ENCODE measurements at places on chromosomes 2 and 18. TPM values are rescaled to one million over a fixed set of nuclear protein-coding genes. Genes with fewer than 3 reads are reported as not detected.
A peak's percentile ranks its signal among the peaks of the same experiment; 100 is the strongest.

OR6B2 gene
- not detected for polyA plus RNA-seq

PLCD4 gene
- polyA plus RNA-seq, result 8.2 TPM

CD28 gene
- 1.6 TPM for polyA plus RNA-seq

REG1B gene
- not detected for polyA plus RNA-seq

DNA sequence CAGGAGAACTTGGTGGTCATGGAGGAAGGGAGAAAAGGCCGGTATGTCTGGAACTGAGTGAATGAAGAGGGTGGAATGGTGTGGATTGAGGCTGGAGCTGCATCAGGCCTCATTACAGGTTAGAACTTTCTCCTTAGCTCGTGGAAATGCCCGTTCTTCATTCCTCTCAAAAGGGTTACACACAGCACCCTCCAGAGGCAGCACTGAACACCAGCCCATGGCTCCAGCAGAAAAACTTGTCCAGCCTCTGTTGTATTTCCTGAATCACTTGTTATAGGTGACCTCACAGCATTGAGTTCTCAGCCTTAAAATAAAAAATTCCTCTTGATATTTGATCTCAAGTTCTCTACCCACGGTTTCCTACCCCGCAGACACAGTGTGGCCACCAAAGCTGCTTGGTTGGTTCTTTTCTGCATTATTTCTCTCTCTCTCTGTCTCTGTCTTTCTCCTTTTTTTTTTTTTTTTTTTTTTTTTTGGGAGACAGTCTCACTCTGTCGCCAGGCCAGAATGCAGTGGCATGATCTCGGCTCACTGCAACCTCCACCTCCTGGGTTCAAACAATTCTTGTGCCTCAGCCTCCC is 89.6 kb downstream of the ITGB1BP1 start:
- DNase-seq, result peak; percentile 66

DNA sequence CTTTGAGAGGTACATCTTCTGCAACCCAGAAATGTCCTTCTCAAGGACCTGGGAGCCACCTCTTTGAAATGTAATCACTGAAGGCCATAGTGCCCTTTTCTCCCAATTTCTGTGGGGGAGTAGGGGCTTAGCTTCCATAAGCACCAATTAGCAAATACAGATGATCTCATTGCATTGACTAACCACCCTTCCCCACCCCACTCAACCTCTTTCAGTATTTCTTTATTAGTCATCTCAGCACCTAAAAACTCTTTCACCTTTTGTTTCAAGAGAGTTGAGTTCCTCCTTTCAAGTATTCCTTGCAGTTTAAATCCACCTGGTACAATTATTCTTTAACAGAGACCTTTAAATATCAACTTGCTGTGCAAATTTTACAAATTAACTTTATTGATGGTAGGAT is 1011.8 kb upstream of the CDH2 start:
- no peak for DNase-seq

KIAA2012 gene
- 0.25 TPM for polyA plus RNA-seq

GRCh38 chr2:99524056-99524455 is 34.2 kb upstream of the REV1 start:
- no peak for DNase-seq

DNA sequence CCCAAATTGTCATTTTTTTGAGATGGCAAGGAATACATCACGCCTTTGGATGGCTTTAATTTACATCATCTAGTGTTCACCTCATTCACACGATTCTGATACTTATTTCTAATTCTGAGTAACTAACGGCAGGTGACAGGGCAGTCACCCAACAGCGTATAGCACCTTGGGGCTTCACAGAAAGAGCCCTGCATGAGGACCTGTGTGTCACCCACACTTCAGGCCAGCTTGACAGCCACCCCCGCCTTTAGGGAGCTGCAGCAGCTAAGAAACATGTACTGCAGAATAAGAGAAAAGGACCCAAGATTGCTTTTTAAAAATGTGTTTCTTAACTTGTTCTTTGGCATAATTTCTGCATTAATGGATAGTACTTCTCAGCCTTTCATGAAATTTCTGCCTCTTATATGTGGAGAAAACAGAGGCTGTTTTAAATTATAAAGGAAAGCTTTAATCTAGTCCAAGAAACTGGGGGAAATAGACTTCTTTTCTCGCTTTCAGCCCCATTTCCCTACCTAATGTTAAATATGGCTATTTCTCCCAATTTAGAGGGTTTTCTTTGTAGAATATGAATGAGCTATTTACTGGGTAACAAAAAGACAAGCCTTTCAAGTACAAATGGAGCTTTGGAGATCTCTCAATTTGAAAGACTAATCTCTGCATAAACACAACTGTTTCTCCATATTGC is 245.1 kb downstream of the LDLRAD4 start:
- no peak for DNase-seq

SCN9A gene
- polyA plus RNA-seq, result 1.4 TPM

ITGA6 gene
- polyA plus RNA-seq, result 111 TPM

DNA sequence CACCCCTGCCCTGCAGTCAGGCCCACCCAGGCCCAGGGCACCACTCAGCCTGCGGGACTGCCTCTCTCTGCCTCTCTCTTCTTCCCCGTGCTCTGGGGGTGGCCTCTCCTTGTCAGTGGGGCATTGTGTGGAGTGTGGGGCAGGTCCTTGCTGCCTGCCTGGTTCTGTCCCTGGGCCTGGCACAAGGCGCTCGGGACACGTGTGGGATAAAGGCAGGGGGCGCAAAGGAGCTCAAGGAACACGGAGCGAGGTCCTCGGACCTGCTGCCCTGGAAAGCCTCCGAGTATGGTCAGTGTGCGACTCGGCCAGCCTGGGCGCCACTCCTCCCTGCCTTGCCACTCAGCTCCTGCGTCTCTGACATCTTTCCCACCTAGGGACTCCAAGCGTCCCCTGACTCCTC is 262.2 kb downstream of the HDAC4 start:
- DNase-seq, result no peak

APLF gene
- polyA plus RNA-seq, result 4.2 TPM

DARS1 gene
- 129 TPM for polyA plus RNA-seq

FAM124B gene
- polyA plus RNA-seq, result 2.5 TPM

DNA sequence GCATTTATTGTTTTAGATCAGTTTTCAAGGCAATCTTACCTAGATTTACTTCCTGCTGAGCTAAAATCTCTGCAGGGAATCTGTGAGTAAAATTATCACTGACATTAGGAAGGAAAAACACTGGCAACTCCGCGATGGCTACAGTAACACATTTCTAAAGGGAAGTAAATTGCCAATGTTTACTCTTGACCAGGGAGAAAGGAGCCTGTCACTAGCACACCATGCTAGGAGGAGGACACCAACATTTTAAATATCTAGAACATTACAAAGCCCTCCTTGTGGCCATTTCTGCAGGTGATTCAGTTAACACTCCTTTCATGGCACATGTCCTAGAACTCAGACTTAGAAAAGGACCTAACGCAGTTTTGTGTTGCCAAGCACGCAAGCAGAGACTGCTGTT is 58.4 kb downstream of the TCF4 start:
- DNase-seq, result no peak

DNA sequence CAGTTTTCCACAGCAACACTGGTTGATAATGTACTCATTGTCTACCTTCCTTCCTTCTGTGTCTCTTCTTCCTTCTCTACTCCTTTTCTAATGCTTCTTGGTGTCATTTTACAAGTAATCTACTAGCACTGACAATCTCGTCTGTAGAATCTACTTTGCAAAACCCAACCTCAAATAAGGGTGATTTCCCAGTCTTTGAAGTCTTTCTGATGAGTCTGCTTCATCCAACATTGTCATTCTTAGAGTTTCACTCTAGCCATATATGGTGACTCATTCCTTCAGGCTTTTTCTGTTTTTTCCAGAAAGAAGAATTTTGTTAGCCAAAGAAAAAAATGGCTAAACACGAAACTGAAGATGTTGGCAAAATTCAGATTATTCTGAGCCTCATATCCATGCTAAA is 288.7 kb downstream of the MBD2 start:
- no peak for DNase-seq

GRCh38 chr2:176535467-176536113 is 266.3 kb downstream of the MTX2 start:
- no peak for DNase-seq

- DNase-seq, result peak; percentile 23
These were observed 32.2 kb upstream of the TRIB2 start for GRCh38 chr2:12684471-12684936.

- no peak for DNase-seq
These were observed 124.5 kb upstream of the BARD1 start for GRCh38 chr2:214934006-214934405.

- no peak for DNase-seq
These were observed 908 bp downstream of the ERLEC1 start for GRCh38 chr2:53787614-53788289.

- no peak for DNase-seq
These were observed 845 bp downstream of the EML4 start for GRCh38 chr2:42169874-42170521.

GRCh38 chr18:12106471-12106870 is 12.8 kb downstream of the ANKRD62 start:
- no peak for DNase-seq

GRCh38 chr2:239234191-239235175 is 166.3 kb downstream of the HDAC4 start:
- no peak for DNase-seq

- no peak for DNase-seq
These were observed 19.5 kb upstream of the CIDEA start for GRCh38 chr18:12234451-12235190.

DNA sequence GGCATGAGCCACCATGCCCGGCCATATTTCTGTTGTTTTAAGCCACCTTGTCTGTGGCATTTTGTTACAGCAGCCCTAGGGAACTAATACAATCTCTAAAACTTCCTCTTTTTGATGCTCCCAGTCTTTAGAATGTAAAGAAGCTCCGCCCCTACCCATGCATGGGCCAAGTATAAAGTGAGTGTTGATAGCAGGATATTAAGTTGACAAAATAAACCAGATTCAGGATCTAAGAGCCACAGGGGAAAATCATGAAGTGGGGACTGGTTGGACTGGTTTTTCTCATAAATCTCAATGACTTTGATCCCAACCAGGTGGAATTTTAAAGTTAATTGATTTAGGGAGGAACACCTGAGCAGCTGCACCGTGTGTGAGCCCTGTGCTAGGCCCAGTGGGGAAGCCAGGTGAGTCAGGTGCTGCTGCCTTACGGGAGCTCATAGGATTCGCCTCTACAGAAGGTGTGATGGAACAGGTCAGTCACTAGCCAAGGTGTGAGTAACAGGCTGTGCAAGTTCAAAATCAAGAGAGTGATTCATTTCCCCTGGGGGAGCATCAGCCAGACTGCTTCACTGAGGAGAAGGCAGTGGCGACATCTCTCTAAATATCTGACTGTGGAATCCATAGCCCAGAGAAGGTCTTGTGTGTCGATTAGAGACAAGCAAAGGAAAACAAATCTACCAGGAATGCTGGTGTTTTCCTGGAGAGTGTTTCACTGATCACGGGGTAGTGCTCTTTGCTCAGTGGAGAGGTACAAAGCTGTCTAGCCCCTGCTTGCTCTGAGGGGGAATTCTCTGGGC is 63.0 kb upstream of the MSH2 start:
- no peak for DNase-seq

GRCh38 chr18:49722477-49722876 is 90.9 kb downstream of the ACAA2 start:
- no peak for DNase-seq

COL3A1 gene
- 804 TPM for polyA plus RNA-seq

DNA sequence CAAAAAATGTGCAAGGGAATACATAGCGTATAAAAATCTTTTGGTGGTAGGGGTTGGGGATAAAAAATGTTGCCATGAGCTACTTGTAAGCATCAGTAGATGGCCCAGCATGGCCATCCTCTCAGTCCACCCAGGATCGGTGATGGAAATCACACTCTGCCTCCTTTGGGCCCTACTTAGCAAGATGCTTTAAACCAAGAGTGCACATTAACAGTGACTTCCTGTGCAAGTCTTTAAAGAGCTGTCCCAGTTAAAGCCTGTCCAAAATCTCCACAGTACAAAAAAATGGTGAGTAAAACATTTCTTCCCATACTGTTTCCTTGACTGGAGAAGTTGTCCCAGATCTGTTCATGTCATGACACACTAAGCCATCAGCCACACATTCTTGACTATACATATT is 18.0 kb downstream of the ANKRD44 start:
- DNase-seq, result no peak

- no peak for DNase-seq
These were observed 54.1 kb upstream of the EPB41L5 start for GRCh38 chr2:119958670-119959268.

DNA sequence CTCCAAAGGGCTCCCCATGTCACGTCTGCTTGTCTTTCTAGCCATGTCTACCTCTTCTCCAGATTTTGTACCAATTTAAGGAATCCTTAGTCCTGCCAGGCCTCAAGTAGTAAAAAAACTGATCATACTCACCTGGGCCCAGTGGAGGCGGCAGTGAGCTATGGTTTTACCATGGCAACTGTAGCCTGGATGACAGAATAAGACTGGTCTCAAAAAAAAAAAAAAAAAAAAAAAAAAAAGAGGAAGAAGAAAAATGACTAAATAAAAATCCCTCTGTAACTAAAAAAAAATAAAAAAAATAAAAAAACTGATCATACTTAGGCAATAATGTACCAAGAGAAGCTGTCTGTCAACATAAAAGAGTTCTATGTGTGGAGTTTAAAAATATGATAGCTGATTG is 221.6 kb downstream of the NR4A2 start:
- peak; percentile 2 for DNase-seq

- no peak for DNase-seq
These were observed 449.6 kb downstream of the SPAG16 start for GRCh38 chr2:213733893-213734292.

GRCh38 chr18:50311650-50312049 is 24.2 kb upstream of the CXXC1 start:
- DNase-seq, result no peak

- DNase-seq, result no peak
These were observed 102.6 kb downstream of the PTPN4 start for GRCh38 chr2:119862127-119862889.

DNA sequence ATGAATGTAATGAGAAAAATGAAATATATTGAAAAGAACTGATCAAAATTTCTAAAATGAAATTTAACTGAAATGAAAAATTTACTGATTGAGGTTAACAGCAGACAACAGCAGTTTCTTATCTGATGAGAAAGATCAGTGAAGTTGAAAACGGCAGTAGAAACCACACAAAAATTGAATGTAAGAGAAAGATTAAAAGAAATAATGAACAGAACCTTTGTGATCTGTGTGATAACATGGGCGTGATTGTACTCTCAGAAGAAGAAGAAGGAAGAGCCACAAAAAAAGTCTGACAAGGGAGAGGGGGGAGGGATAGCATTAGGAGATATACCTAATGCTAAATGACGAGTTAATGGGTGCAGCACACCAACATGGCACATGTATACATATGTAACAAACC is 45.2 kb downstream of the FAM117B start:
- DNase-seq, result no peak

GRCh38 chr2:45585267-45585861 is 25.7 kb downstream of the SRBD1 start:
- DNase-seq, result peak; percentile 38
